ENCODE measurements at places on chromosomes 7 and 10.

GRCh38 chr7:129089521-129090212 lies 34.8 kb upstream of the TNPO3 start:
- DNase-seq = no peak

- DNase-seq = no peak
Measured at GRCh38 chr10:102965311-102965851, 47.3 kb downstream of the CNNM2 start.

DNA sequence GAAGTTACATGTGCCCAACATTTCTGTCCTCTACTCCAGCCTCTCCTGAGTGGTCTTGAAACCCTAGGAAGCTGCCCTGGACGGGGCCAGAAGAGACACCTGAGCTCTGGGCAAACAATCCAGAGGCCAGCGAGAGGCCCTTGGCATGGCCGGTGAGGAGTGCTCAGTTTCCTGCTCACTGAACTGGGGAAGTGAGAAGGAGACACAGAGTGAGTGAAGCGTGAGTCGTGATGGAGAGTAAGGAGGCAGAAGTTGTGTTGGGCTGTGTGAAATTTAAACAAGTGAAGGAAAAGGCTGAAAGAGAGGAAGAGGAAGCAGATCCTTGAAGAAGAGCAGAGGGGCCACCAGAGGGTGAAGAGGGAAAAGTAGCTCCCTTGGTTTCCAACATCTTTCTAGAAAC lies 73.2 kb downstream of the WNT2 start:
- DNase-seq = no peak

- no peak for DNase-seq
Measured at GRCh38 chr7:105068886-105069285, 54.9 kb downstream of the KMT2E start.

DNA sequence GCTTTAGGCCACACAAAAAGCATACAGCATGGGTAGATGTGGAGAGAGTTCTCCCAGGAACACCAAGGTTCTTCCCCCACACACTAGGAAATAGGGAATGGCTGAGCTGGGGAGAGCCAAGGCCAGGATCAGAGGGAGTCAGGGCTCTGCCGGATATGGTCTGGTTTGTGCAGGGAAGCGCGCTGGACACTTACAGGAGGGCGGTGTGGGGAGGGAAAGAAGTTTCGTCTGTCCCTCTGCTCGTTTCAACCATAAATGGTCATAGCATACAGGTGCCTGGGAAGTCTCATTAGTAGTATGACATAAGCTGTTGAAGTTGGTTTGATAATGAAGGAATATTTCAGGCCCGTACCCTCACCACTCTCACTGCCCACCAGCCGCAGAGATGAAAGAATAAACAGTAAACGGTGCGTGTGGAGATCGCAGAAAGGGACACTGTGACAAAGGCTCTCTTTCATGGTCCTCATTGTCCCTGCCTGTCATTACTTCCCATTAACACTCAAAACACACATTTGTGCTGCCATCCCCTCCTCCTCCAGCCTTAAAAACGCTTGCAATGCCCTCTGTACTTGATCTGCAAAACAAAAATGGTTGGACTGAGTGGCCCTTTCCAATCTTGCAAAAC lies 207.2 kb downstream of the CELF2 start:
- no peak for DNase-seq

- DNase-seq = no peak
Measured at GRCh38 chr10:119669331-119669730, 18.2 kb downstream of the BAG3 start.

- DNase-seq = no peak
Measured at GRCh38 chr7:106236065-106236464, 48.7 kb downstream of the NAMPT start.

DNA sequence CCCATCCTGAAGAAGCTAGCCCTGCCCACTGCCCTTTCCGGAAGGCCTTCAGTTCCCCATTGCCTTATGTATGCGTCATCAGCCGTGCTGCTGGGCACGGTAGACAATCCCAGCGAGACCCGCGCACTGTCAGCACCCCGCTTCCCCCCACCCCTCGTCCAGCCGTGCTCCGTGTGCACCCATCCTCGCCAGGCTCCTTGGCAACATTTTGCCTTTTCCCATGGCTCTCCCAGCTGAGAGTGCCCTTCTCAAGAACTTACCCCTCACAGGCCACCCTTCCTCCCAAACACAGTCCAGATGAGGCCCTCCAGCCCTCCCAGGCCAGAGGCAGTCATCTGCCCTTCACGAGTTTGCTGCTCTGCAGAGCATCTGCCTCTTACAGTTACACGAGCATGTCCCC lies 633.8 kb upstream of the FOXK1 start:
- no peak for DNase-seq

DNA sequence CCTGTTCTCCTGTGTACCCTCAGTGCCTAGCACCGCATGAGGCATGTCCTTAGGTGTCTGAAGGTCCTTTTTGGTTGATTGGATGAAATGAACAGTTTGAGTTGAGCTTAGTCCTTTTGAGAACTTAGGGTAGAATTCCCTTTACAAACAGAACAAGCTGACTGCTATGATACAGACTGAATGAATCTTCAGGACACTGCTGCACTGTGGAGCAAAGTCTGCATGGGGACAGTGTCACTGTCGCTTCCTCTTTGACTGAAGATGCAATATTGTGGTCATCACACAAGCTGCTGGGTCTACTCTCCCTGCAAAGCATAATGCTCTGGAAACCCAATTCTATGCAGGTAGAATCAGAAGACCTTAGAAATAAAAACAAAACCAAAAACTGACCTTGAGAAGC lies 8.6 kb upstream of the PLAU start:
- DNase-seq = no peak
